ENCODE measurements at places on chromosomes 5 and 9.

GRCh38 chr5:34923694-34924461, 5.5 kb upstream of the DNAJC21 start:
- DNase-seq: no peak

GRCh38 chr9:28999057-28999456, 1425.8 kb upstream of the C9orf72 start:
- DNase-seq: no peak

DNA sequence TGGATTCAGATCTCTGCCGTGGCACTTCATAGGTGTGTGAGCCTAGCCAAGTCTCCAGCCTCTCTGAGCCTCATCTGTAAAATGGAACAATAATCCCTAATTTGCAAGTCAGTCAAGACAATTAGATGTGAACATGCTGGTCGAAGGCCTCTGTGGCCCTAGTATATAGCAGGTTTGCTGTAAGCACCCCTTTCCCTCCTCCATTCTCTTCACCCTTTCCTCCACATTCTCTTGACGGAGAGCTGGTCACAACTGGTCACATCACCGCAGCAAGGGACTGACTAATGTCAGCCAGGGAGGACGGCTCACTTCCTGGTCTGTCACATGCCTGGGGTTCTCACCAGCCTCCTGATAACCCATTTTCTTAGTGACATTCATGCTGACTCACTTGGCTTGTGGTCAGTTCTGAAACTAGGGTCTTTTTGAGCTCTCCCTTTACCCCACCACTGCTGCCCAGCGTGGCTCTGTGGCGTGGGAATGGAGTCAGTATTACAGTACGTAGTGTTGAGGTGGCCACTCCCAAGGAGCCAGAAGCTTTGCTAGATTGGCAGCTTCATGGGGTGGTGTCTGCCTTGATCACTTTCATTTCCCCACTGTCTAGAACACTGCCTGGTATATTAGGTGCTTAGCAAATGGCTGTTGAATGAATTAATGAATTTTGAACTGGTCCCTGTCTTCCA, 47.8 kb downstream of the ERGIC1 start:
- no peak for DNase-seq

- no peak for DNase-seq
These were observed 636.4 kb upstream of the ARRDC3 start for GRCh38 chr5:92019376-92019990.

DNA sequence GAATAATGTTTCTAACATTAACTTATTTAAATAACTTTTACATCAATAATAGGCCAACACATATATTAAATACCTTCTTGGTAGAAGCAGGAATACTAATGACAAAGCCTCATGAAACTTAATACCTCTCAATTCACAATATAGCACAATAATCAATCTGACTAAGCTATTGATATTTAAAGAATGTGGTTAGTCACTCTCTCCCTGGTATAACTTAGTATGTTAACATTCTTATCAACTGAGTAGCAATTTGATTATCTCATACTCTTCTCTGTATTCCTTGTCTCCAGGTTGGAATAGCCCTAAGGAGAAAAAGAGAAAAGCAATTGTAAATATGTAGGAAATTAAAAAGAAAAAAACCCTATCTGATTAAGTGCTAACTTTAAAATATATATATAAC, 4.9 kb upstream of the PGGT1B start:
- DNase-seq: no peak

DNA sequence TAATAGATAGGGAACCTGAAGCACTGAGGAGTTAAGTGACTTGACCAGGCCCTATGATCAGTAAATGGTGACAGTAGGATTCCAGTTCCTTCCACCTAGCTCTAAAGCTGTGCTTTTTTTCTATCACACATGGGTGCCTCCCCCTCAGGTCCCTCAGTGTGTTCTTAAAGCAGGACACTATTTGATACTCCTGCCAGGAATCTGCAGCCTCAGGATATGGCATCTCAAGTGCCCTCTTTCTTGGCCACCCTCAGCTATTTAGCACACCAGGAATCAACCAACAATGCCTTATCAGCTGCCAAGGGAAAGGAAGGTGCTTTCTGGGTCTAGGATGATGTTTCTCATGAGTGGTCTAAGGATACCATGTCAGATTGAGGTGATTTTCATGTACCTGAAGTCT, 49.1 kb downstream of the MACROH2A1 start:
- DNase-seq: no peak

DNA sequence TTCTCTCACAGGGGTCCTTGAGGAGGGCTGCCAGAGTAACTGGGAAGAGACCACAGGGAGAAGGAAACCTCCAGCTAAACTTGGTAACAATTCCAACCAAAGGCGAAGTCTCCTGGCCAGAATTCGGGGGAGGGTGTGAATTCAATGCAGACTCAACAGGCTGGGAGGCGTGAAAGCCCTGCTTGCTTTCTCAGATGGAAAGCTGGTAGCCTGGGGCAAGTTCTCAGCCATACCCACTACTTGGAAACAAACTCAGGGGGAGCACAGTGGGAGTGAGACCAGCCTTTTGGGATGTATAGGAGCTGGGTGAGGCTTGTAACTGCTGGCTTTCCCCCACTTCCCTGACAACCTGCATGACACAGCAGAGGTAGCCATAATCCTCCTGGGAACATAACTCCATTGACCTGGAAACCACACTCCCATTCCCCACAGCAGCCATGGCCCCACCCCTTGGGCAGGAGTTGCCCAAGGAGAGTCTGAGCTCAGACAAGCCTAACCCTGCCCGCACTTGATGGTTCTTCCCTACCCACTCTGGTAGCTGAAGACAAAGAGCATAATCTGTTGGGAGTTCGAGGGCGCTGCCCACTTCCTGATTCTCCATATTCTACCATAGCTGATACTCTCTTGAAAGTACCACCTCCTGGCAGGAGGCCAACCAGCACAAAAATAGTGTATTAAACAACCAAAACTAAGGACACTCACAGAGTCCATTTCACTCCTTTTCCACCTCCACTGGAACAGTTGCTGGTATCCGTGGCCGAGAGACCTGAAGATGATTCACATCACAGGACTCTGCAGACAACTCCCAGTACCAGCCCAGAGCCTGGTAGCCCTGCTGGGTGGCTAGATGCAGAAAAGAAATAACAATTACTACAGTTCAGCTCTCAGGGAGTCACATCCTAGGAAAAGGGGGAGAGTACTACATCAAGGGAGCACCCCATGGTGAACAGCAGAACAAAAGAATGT, 123.8 kb downstream of the FAM170A start:
- DNase-seq: no peak

GRCh38 chr9:116860509-116861120, 173.5 kb downstream of the TRIM32 start:
- DNase-seq: no peak

- no peak for DNase-seq
These were observed 176.3 kb upstream of the SEMA6A start for GRCh38 chr5:116750631-116751580.

DNA sequence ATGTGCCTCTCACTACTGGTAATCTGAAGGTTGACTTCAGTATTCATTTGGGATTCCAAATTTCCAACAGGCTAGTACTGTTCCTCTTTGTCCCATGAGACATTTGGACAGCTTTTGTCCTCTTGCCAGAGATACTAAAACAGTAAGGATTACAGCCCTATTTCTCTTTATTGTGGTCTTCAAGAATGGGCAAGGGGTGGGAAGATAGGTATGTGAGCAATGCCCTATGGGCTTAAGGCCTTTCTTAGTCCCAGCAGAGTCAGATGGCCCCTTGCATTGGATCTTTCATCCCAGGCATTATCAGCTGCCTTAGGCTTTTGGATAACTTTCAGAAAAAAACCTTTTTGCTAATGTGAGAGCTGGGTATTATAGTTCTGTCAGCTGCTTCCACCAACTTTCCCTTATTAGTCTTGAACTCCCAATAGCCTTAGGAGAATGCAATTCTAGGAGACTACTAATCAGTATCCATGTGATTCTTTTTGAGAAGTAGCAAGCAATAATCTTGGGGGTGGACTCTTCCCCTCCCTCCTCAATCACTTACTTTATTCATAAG, 361.1 kb upstream of the NUDT12 start:
- no peak for DNase-seq

DNA sequence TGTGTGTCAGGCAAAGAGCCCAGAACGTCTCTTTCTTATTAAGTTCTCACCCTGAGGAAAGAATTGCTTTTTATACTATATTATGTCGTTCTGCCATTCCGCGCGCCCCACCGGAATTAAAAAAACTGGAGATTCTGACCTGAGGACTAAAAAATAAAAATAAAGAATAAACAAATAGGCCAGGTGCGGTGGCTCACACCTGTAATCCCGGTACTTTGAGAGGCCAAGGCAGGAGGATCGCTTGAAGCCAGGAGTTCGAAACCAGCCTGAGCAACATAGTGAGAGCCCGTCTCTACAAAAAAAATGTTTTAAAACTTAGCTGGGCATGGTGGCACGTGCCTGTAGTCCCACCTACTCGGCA, 677 bp upstream of the DYNC2I2 start:
- DNase-seq: no peak

All from NCI-H526 treated with DMSO at 0.1 percent for 48 hours (cell line).